ENCODE measurements at places on chromosomes 7 and 10.

DNA sequence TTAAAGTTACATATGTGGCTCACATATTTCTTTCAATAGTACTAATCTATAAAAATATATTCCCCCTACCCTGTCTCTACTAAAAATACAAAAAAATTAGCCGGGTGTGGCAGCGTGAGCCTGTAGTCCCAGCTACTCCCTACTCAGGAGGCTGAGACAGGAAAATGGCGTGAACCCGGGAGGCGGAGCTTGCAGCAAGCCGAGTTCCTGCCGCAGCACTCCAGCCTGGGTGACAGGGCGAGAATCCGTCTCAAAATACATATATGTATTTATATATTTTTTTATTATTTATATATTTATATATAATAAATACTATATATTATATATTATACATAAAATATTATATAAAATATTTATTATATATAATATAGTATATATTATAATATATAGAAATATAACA, 69.7 kb upstream of the GRM3 start:
- no peak for DNase-seq

GRCh38 chr7:101428093-101428866, 65.6 kb downstream of the COL26A1 start:
- DNase-seq: no peak

GRCh38 chr7:100443096-100443840, 7.0 kb upstream of the PPP1R35 start:
- no peak for DNase-seq

DNA sequence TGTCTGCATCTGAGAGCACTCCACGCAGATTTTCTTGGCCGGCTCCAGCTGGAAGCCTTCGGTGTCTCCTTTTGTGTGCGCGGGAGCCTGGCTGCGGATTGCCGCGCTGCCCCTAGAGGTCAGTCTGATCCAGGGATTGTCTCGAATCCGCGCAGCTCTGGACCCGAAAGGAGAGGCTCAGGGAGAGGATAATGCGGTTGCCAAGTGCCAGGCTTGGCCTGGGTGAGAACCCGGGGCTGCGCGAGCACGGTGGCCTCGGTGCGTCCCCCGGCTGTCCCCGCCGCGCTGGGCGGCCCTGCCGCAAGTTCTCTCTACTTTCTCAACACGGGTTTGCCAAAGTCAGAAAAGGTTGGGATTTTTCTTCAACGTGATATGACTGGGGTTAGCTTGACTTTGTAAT, 140.9 kb downstream of the ADCYAP1R1 start:
- peak; percentile 55 for DNase-seq

GRCh38 chr7:77222819-77223218, 23.2 kb upstream of the FGL2 start:
- no peak for DNase-seq

All from globus pallidus (tissue), 1 donor.